ENCODE measurements at places on chromosomes 5 and 9.
A peak's percentile ranks its signal among the peaks of the same experiment; 100 is the strongest.

DNA sequence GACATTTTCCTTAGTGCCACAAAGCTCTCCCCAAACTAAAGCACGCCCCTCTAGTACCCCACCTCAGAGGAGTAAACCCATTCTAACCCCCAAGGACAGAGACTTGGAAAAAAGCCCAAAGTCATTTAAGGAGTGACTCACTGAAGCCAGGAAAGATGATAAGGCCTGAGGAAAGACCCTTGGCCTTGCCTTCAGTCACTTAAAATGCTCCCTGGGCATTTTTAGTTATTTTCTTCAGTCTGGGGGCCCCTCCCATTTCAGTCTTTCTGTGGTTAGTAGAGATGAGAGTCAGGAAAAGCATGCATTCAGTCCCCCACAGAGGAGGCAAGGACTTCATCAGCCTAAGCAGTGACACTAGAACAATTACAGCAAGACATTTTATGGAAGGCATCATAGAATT is 13.7 kb upstream of the TLX3 start:
- DNase-seq = no peak

DNA sequence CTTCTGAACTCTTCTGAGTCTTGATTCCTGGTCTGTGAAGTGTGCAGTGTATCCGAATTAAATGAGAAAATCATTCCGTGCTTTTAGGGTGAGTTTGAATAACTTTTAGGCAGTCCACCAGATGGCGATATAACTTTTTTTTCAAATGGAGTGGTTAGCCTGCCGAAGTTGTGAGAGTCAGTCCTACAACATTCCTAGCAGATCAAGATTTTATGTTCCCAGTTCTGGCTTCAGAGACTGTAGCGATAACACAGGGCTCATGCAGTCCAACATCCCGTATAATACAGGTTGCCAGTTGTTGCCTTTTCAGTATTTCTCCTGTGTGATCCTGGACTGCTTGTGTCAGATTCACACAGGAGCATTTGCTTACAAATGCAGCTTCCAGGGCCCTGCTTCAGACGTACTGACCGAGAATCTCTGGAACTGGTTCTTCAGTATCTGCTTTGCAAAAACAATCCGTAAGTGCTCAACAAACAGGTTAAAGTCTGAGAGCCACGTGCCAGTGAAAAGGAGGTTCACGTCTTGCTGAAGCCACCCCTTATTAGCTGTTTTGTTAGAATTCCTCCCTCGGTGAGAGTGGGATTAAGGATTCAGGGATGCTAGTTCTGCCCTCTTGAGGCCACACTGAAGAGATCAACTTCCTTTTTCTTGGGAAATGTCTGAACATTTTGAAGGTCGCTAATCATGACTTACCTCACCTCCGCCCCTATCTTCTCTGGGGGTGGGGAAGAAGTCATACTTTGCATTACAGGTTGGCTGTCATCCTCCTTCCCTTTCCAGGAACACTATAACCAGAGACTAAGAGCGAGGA is 22.8 kb downstream of the SMIM3 start:
- DNase-seq = peak; percentile 41

- no peak for DNase-seq
Measured at GRCh38 chr5:139951296-139951924, 91.7 kb downstream of the NRG2 start.

GRCh38 chr9:135526089-135526729 is 5.0 kb downstream of the LCN1 start:
- DNase-seq = no peak

DNA sequence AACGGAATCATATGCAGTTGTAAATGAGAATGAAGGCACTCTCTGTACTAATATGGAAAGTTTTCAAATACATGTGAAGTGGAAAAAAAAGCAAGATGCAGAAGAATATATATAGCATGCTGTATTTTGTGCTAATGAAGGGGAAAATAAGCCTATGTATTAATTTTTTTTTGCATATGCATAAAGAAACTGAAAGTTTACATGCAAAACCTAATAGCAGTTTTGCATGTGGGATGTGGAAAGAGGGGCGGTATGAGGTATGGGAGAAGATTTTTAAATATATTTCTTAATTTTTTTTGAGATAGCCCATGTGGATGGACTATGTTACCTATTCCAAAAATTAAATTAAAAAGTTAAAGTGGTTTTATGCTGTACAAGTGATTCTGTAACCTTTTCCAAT is 83.7 kb upstream of the IL12B start:
- DNase-seq = no peak

GRCh38 chr9:134992755-134993124 is 75.0 kb upstream of the FCN1 start:
- no peak for DNase-seq

DNA sequence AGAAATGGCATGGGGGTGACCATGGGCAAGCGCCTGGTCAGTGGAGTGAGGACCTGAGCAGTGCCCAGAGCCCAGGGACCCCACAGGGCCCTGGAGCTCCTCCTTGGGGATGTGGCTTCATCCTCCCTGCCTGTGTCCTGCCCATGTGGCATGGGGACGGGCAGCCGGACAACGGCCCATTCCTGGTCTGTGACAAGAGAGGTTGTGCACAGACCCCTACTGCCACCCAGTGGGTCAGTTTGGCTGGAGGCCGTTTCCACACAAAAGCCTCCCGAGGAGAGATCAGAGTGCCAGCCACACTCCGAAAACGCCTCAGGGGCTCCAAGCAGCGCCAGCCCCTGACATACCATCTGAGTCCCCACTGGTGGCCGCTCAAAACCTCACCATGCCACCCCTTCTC is 19.8 kb downstream of the SLC6A18 start:
- no peak for DNase-seq

DNA sequence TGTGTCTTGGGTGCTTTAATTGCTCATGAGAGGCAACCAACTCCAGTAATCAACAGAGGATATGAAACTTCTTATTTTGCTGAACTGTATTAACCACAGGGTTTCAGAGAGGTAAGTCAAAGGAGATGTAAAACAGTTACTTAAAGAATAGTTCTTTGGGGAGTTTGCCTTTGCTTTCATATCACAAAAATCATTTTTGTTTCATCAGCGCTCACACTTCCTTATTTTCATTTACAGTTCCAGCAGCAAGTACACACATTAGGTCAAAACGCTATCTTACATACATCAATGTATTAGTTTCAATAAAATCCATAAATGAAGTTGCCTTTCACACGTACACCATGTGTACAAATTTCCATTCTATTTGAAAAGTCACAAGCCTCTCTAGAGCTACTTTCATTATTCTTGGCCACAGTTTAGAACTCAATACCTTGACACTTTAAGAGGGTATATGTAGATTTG is 50.1 kb downstream of the ST8SIA4 start:
- no peak for DNase-seq
